ENCODE measurements at places on chromosomes 1 and 21.

GRCh38 chr1:91575909-91576519 lies 75.4 kb downstream of the CDC7 start:
- no peak for DNase-seq

DNA sequence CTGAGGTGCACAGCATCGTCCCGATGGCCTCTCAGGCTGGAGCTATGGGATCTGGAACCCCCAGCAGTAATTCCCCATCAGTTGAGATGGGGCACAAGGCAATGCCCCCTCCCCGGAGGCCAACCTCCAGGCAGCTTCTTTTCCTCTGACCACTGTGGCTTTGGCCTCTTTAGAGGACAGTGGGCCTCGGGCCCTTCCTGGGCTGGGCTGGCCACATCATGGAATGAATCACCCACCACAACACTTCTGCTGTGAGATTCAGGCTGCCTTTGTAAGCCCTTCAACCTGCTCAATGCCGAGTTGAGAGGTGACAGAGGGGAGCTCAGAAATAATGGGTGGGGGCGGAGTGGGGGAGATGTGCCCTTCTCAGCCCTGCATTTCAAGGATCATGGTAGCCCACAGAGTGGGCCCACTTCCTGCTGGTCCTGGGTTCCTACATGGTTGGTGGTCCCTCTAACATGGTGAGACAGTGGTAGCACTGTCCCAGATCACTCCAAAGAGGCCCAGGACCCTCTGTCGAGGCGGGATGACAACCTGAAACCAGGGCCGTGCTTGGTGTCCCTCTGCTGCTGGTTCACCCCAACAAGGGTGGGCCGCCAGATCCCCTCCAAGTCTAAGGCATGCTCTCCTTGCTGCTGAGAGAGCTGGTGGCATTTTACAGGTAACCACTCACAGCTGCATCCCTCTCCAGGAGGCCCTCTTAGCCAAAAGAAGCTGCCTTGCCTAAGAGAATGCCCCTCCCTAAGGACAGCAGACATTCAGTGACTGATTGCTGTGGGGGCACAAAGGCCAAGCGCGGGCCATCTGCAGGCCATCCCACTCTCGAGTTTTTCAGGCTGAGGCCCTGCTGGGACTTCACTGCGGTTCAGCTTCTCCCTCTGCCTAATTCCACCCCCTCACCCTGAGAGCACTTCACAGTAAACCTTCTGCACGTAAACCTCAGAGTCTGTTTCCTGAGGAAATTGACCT lies 29.7 kb upstream of the EVA1B start:
- DNase-seq, result no peak

GRCh38 chr1:110672753-110673108 lies 2.0 kb downstream of the KCNA3 start:
- peak; percentile 50 for DNase-seq

- DNase-seq, result peak; percentile 60
Measured at GRCh38 chr21:39441502-39442475, 3.8 kb downstream of the LCA5L start.

- no peak for DNase-seq
Measured at GRCh38 chr1:218421531-218421930, 76.4 kb downstream of the TGFB2 start.

DNA sequence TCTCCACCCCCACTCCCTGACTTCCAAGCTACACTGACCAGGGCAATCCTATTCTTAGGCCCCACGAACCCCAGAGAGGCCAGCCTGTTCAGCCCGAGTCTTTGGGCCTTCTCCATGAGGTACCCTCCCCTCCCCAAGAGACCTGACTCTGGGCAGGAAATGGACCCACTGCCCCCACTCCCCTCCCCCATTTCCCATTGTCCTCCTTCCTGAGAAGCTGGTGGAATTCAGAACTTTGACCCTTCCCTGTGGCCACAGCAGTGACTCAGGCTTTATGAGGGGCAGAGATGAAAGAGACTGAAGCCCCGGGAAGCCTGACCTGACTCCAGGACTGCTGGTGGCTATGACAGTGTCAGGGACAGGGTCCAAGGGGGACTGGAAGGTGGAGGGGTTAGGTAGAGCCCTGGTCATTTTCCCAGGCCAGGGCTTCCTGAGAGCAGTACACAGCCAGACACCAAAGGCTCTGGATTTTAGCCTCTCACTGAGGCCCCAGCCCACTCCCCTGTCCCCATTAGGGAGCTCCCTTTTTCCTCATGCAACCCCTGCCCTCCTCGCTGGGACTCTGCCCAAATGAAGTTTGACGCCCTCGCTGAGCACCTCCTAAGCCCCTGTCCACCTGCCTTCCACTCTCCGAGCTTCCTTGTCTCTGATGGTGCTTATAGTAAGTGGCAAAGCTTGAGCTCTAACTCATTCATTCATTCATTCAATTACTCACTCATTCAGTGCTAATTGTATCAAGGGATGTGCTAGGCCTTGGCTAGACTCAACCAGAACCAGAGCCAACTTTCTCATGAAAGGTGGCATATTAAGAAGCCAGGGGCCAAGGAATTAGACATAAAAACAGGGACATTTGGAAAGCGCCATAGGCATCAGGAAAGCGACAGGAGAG lies 3.0 kb downstream of the CRYBG2 start:
- no peak for DNase-seq

GRCh38 chr1:109762821-109763645 lies 690 bp downstream of the EPS8L3 start:
- DNase-seq, result peak; percentile 59
